ENCODE measurements at places on chromosomes 5 and 9. TPM values are rescaled to one million over a fixed set of nuclear protein-coding genes. Genes with fewer than 3 reads are reported as not detected.

Gene PTPRD
- total RNA-seq, result 51.9 TPM

Gene IFNA2
- not detected for total RNA-seq

Gene GABRA6
- not detected for total RNA-seq

Gene FCN2
- not detected for total RNA-seq

Gene SLC6A18
- not detected for total RNA-seq

Gene DAP
- total RNA-seq, result 49.5 TPM

Gene FOXD4
- total RNA-seq, result 0.19 TPM

Gene CEP72
- 4.1 TPM for total RNA-seq

Data from vein endothelial cell (primary cell).